NCI-H2081 treated with DMSO at 0.1 percent for 48 hours (cell line): ENCODE measurements at places on chromosomes 6 and 20.
A peak's percentile ranks its signal among the peaks of the same experiment; 100 is the strongest.

- DNase-seq = no peak
Observed at GRCh38 chr20:24470746-24471582, 1.5 kb downstream of the SYNDIG1 start.

- DNase-seq = no peak
Observed at GRCh38 chr20:45968801-45969711, 2.9 kb downstream of the ZNF335 start.

DNA sequence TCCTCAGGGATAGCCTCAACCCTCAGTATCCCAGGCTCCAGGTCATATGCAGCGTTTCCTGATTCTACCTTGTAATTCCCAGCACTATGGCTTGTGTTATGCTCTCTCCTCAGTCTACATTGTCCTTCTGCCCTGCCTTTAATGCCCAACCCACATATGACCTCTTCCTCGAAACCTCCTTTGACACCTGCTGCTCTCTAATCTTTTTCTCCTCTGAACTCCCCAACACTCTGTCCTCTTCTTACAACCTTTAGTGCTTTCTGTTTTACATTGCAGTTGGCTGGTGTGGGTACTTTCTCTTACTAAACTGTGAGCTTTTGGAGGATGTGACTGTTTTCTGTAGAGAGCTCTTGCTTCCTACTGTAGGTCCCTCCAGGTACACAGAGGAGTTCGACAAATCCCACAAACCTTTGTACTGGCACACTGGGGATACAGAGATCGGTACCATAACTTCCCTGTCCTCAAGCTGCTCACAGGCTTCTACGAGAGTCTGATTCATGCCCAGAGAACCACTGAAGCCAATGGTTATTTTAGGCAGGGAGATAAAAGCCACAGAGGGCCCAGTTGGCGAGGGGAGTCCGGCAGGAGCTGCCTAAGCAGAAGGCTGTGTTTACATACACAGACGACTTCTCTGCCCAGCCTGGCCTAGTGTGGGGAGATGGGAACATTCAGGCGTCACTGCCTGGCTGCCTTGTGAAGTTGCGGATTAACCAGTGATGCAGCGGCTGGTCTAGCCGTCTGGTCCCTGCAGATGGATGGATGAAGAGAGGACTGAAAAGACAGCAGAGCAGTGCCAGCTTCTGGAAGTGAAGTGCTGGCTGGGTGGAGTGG is 8.4 kb upstream of the EPB41L1 start:
- no peak for DNase-seq

DNA sequence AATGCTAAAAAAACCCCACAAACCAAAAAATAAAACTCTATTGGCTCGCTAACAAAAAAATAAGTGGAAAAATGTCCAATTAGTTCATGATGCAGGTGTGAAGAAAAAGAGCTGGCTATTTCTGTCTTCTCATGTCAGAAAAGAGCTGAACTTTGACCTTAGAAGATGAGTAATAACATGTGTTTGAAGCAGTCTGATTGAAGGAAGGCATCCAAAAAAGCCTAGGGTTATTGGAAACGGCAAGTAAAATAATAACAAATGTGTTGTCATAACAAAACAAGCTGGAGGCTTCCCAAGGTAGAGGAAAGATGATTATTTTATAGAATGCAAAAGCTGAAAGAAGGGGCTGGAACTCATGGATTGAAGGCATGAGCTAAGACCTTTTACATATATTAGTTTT is 94.4 kb upstream of the FAM184A start:
- DNase-seq = no peak

- DNase-seq = no peak
Observed at GRCh38 chr20:21096321-21097043, 9.7 kb downstream of the LINC00237 start.

GRCh38 chr6:1850840-1851157 is 241.1 kb downstream of the FOXC1 start:
- no peak for DNase-seq

DNA sequence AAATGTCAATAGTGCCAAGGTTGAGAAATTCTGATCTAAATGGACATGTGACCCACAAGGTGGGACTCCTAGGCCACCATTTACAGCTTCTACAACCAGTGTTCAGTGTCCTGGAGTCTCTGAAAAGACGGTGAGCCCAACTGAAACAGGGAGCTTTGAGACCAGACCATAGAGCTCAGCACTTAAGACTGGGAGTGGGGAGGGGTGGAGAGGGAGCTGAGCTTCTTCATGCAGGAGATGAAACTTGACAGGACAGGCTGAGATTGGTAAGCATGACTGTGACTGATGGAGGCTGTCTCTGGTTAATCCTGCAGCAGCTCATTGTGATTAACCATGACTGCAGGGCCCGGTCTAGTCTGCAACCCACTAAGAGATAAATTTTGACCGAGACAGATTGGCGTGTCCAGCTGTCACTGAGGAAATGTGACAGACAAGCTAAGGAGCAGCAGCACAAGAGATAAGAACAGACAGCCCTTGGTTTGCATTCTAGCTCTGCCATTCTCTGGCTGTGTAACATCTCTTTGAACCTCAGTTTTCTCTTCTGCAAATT is 1.4 kb upstream of the AAR2 start:
- no peak for DNase-seq

GRCh38 chr6:113629256-113629655 is 227.9 kb upstream of the MARCKS start:
- no peak for DNase-seq

DNA sequence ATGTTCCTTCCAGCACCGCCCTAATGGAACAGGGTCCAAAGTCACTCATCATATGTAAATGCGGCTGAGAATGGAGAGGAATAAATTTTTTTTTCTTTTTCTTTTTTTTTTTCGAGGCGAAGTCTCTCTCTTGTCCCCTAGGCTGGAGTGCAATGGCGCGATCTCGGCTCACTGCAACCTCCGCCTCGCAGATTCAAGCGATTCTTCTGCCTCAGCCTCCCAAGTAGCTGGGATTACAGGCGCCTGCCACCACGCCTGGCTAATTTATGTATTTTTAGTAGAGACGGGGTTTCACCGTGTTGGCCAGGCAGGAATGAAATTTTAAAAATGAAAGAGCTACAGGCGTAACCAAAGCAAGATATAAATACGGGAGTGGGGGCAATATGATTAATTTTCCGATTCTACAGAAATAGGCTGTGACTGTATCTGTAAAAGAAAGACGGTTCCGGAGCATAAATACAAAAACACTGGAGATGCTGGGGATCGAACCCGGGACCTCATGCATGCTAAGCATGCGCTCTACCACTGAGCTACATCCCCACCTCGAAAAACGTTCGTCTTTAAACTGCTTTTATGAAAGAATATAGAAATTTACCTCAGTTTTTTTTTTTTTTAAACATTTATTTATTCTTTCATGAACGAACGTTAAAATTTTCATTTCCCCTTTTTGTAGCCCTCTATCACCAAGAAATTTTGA is 132.2 kb downstream of the GPX5 start:
- peak; percentile 18 for DNase-seq

DNA sequence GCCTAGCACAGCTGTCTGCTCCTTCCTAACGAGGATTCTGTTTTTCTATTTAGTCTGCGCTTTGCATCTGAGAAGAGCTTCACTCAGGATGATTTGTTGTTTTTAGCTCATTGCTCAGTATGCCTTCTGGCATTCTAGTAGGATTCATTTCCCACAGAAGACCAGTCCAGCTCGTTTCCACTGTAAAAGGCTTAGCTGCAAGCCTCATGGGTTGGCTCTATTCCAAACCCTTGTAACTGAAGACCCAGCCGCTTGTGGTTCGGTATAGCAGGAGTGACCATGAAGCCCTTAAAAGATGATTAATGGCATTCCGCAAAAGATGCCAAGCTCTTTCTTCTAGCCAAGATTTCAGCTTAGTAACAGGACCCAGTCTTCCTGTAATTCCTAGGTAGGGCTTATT is 7.2 kb downstream of the ADGRF1 start:
- no peak for DNase-seq
